ENCODE measurements at places on chromosomes 12 and 14.

DNA sequence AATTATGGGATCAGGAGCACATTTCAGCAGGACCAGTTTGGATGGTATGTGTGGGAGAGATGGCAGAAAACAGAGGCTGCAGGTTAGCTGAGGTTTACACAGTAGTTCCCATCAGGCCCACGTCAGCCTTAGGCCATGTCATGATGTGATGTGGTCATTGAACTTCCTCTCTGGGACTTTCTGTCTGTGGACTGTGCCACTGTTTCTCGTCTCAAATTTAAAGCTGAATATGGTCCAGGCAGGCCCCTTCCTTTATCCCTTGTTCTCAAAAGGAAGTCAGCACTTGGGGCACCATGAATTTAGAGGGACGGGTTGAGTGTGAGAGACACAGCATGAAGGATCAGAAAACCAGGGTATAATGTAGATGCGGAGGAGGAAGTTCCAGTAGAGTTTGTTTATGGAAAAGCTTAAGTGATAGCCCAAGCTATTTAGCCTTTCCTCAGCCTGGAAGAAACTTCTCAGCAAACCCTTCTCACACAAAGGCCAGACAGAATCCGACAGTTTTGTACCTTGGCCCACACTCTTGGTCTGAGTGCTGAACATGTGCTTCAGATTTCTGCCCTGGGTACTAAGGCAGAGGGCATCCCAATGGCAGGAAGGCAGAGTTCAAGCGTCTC, 3.6 kb upstream of the IGFBP6 start:
- no peak for DNase-seq

GRCh38 chr14:77707355-77707723, 484 bp downstream of the ALKBH1 start:
- DNase-seq, result no peak

DNA sequence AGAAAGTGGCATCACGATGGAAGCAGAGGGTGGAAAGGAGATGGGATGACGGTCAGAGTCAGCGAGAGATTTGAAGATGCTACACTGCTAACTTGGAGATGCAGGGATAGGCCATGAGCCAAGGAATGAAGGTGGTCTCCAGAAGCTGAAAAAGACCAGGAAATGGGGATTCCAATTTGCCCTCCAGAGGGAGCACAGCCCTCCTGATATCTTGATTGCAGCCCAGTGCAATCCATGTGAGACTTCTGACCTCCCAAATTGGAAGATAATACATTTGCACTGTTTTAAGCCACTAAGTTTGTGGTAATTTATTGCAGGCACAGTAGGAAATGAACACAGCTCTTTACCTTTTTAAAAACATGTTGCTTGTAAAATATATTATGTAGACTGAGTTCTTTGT, 549.5 kb downstream of the VRK1 start:
- DNase-seq, result no peak

- DNase-seq, result no peak
Observed at GRCh38 chr12:71445071-71445470, 5.5 kb downstream of the LGR5 start.

- DNase-seq, result no peak
Observed at GRCh38 chr12:16344269-16344668, 3.2 kb upstream of the MGST1 start.

All from right hindlimb (tissue), 1 donor.